OCI-M1 (cell line): ENCODE measurements at places on chromosomes 5 and 9.

- DNase-seq, result no peak
These were observed 45.7 kb upstream of the ORM1 start for GRCh38 chr9:114276908-114277821.

DNA sequence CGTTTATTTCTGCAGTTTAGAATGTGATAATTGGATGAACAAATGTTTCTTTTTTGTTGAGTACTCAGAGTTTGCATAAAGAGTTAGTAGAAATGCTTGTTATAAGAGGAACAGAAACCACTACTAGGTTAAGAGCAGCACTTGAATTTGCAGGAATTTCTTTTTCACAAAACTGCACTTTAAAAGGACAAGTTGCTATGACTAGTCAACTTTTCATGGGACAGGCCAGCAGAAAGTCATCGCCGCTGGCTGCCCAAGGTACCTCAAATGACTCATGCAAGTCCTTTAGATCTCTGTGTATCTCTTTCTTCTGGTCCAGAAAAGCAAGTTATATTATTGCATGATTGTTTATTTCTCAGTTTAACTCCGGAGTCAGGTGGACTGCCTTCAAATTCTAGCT is 97.3 kb upstream of the HMHB1 start:
- no peak for DNase-seq

- no peak for DNase-seq
These were observed 18.0 kb downstream of the PRKAA1 start for GRCh38 chr5:40780199-40780598.

- DNase-seq, result no peak
These were observed at the start of gene DAB2IP for GRCh38 chr9:121651295-121652020. DAB2IP (plus strand) TSS chr9:121651634; CDS start chr9:121651776, 142 bp downstream.

- DNase-seq, result no peak
These were observed 161.9 kb downstream of the ZSWIM6 start for GRCh38 chr5:61493973-61494372.

- DNase-seq, result no peak
These were observed 80.1 kb downstream of the EDIL3 start for GRCh38 chr5:84304599-84304998.

DNA sequence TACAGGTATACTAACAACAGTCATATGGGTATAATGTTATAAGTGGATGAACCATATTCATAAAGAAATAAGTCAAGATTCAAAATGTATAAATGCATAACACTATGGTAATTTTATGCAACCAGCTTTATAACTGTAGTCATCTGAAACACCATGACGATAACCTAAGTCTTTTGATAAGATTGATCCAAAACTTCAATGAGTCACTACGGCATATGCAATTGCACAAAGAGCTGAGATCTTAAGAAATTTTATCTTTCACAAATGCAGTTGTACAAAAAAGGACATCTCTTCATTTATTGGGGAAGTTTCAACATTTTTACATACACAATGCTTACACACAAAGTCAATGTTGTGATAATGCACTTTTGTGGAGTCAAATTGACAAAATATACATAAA is 20.3 kb downstream of the FAM81B start:
- DNase-seq, result no peak
